ENCODE measurements at places on chromosomes 2 and 18.
A peak's percentile ranks its signal among the peaks of the same experiment; 100 is the strongest.

DNA sequence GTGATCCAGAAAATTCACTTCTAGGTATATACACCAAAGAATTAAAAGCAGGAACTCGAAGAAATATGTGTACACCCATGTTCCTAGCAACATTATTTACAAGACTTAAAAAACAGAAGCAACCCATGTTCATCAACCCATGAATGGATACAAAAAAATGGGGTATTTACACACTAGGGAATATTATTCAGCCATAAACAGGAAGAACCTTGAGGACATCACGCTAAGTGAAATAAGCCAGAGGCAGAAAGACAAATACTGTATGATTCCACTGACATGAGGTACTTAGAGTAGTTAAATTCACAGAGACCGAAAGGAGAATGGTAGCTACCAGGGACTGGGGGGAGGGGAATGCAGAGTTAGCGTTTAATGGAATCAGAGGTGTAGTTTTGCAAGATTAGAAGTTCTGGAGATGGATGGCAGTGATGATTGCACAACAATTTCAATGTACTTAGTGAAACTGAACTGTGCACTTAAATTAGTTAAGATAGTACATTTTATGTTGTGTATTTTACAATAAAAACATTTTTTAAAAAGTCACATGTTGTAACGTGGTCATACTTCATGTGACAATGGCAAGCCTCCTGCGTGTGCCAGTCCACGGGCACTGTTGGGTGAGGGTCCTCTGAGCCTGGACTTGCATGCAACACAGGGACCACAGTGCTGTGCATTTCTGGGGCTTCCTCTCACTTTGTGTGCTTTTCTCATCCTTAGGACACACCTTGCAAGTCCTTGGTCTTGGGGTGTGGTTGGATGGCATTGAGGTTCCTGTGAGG, 206.1 kb upstream of the HDAC4 start:
- no peak for DNase-seq

GRCh38 chr2:28979576-28980366, 1.3 kb upstream of the TOGARAM2 start:
- DNase-seq, result no peak

GRCh38 chr2:39243469-39244123, at the start of gene CDKL4:
Gene CDKL4 (minus strand): TSS chr2:39243970.
- no peak for DNase-seq

DNA sequence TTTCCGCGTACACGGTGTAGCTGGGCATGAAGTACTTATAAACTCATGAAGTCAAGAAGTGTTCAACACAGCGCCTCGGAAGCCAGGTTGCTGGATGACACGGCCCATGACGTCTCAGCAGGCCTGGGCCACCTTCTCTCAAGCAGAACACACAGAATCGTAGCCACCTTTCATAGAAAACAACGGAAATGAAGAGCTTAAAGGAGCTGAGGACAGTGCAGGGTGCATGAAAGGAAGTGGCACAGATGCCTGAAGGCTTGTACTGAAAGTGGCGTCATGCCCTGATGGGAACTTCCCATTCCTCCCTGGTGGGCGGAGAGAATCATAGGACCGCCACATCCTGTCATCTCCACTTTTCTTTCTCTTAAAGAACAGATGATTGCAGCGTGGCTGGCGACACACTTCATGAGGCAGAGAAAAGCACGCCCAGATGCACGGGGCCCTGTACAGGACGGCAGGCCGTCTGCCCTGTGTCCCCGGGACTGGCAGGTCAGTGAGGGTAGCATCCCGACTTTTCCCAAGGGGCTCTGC, 31.1 kb downstream of the HDAC4 start:
- DNase-seq, result no peak

- DNase-seq, result no peak
Measured at GRCh38 chr2:112750560-112750843, 13.9 kb downstream of the CKAP2L start.

DNA sequence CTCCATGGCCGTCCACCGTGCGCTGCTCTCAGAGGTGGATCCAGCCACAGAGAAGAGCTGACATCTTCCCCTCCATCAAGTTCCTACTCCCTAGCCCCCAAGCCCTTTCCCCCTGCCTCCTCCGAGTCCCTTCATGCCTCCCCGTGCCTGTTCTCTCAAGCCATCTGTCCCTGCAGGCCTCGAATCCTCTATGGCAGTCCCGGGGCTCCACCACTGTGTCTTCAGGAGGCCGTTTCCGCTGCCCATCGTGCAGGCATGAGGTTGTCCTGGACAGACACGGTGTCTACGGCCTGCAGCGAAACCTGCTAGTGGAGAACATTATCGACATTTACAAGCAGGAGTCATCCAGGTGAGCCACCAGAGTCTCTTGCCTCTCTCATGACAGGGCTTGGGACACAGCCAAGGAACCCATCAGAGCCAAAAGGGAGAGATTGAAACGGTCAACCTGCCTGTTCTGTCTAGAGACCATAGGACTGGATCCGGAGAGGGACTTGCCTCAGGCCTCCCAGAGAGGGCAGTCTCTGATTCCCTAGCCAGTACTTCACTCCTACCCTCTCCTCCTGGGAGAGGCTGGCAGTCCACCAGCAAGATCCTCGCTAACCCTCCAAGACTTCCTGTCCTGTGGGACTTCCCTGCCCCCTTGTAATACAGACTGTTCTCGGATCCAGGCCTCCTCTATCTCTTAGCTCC, 9.7 kb downstream of the UCN start:
- no peak for DNase-seq

DNA sequence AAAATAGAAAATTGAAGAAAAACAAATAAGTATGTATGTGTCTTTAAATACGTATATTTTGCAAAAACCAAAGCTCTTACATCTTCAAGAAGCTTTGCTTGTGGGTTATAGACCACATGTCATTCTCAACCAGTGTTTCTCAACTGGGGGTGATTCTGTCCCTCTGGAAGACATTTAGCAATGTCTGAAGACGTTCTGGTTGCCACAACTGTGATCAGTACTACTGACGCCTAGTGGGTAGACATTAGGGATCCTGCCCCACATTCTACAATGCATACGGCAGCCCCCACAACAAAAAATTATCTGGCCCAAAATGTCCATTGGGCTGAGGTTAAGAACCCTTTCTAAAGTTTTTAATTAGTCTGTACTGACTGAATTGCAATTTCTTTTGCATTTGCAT, 48.4 kb downstream of the UNC50 start:
- DNase-seq, result no peak

GRCh38 chr2:227450311-227450841, 21.6 kb upstream of the AGFG1 start:
- no peak for DNase-seq

DNA sequence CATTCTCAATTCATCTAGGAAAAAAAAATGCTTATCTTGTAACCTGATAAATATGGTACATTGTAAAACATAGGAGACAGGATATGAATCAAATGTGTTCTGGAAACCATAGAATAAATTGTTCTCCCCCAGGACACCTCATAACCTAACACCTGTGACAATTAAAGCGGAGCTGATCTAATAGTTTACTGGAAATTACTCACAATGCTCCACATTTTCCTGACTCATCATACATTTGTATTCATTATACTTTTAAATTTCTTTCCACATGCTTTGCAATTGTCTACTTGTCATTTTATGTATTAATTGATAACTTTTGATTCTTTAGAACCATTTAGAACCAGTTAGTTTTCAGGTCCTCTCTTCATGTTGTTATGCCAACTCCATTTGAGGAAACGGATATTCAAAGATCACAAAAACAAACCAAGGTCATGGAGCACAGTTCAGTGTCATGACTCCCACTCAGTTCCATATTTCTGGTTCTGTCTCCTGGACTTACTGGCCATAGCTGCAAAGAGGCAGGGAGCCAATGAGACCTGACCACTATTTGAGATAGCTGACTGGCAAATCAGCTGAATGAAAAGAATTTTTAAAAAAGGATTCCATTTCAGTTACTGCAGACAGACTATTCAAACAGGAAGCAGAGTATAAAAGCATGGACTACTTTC, 128.5 kb downstream of the CALCRL start:
- no peak for DNase-seq

- DNase-seq, result no peak
Measured at GRCh38 chr2:241868661-241869081, 858 bp upstream of the RTP5 start.

GRCh38 chr18:8874872-8875271, 169.5 kb downstream of the MTCL1 start:
- no peak for DNase-seq

- DNase-seq, result no peak
Measured at GRCh38 chr18:30623401-30624065, 419.0 kb downstream of the DSC3 start.

GRCh38 chr2:238067939-238068338, 7.1 kb downstream of the SCLY start:
- DNase-seq, result no peak

DNA sequence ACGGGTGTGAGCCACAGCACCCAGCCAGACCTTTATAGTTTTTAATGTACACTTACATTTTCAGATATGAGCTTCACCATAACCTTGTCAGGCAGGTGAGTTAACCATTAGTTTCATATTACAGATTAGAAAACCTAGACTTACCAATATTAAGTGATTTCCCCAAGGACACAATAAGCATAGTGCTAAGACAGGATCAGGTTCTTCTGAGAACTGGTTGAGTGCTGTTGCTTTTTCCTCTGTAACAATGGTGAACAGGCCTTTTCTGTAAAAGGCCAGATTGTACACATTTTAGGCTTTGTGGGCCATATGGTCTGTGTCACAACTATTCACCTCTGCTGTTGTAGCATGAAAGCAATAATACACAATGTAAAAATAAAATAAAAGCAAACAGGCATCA, 332.0 kb downstream of the PIK3C3 start:
- no peak for DNase-seq

- DNase-seq, result peak; percentile 20
Measured at GRCh38 chr18:32019251-32019948, 775 bp downstream of the RNF125 start.

DNA sequence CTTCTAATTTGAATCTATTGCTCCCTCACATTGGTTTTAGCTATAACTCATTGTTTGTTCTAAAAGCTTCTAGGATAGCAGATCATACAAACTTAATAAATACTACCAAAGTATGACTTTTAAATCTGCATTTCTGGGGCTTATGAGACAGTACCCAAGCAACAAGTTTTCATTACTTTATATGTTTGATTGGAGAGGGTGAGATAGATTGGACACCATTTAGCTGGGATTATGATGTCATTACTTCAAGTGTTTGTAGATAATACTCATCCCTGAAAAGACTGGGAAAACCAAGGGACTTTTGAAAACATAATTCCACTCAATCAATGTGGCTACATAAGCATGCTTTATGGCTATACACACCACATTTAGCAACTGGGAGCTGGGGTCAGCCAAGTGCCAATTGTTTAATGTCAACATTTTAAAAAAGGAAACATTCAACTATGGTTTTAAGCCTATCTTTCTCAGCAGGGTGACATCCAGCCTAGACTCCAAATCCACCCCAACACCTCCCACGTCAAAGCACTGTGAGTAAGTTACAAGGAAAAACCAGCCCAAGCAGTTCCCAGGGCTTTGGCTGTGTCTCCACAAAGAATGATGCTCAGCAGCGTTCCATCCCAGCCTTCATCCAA, 119.9 kb downstream of the ETAA1 start:
- DNase-seq, result no peak

- no peak for DNase-seq
Measured at GRCh38 chr2:163044114-163044513, 205.5 kb upstream of the KCNH7 start.

GRCh38 chr2:59529726-59530125, 1023.7 kb downstream of the BCL11A start:
- no peak for DNase-seq

- DNase-seq, result no peak
Measured at GRCh38 chr18:43578706-43579105, 301.4 kb upstream of the SYT4 start.

GRCh38 chr2:7670905-7671641, 753.9 kb downstream of the RNF144A start:
- DNase-seq, result no peak

DNA sequence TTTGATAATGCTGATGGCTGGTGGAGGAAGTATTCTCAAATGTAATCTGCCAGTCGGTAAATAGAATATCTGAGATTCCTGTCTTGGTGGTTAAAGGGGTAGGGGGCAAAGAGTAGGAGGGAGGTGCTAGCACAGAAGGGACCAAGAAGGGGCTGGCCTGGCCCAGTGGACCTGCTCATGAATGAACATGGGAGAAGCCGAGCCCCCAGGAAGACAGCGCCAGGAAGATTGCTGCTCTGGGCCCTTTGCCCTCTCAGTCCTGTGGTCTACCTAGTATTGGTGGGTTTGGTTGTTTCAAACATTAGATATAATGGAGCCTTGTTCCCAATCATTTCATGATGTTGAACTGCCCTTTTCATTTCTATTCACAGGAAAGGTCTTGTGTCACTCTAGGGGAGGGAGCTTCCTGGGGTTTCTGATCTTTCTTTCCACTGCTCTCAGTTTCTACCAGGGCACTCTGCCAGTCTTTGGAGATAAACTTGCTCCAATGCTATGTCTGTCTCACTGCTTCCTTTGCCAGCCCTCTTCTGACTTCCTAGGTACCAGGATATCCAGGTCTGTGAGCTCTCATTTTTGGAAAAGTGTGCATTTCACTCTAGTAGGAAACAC, 5.3 kb upstream of the MOCOS start:
- DNase-seq, result no peak

DNA sequence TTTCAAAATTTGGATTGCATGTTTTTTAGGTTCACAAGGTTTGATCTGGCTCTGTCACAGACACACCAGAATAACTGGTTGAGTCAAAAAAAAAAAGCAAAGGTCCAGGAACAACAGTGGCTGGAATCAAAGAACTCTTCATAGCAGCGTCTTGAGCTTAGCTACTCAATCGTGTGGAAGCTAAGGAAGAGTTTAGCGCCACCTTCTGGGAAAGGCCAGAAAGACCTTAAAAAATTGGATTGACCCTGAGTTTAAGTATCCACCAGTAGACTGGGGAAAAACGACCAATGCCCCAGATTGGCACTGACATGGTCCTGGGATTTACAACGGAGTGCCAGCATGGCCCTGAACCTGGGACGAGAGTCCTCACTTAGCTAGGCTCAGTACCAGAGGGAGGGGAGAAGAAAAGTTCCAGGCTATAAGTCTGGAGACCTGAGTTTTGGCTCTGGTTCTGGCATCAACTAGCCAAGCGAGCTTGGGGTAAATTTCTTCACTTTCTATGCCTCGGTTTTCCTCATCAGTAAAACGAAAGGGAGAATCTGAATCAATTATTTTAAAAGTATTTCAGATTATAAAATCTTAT, 71.1 kb upstream of the TFCP2L1 start:
- peak; percentile 60 for DNase-seq

GRCh38 chr2:47169784-47170183, 14.7 kb upstream of the STPG4 start:
- no peak for DNase-seq

DNA sequence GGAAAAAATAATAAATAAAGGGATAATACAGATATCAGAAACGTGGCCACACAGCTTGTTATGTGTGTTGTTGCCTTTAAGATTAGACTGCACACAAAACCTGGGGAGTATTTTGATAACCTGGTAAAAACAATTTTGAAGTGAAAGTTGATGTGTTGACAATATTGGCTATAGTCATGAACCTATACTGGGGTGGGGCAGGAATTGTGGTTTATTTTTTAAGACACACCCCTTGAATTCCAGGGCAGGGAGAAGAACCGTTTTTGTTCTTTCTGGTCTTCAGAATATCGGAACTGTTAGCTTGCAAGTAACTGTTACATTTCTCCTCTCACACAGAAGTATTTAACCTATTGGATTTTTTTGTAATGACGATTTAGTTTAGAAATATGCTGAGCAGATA, 80.4 kb downstream of the LIMS1 start:
- no peak for DNase-seq

GRCh38 chr2:231554327-231554726, 24.1 kb upstream of the NMUR1 start:
- DNase-seq, result no peak
